ENCODE measurements at places on chromosomes 11 and 22.

- DNase-seq, result no peak
Observed at GRCh38 chr11:108931168-108931567, 266.3 kb downstream of the DDX10 start.

DNA sequence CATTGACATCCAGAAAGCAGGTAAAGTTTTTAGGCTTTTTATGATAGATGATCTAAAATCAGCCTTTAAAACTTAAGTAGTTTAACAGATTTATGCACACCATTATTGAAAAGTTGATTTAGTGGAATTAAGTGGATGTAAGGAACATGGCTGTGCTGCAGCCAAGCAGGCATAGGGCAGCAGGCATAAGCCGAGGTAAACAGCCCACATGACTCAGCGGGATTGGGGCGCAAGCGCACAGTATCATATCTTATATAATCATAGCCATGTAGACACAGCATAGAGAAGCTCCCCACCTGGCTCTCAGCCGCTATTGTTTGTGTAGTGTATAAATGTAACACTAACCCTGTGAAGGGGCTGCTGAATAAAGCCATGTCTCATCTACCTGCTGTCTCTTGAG, 157.5 kb downstream of the WNT11 start:
- DNase-seq, result no peak

- no peak for DNase-seq
Observed at GRCh38 chr22:39873965-39874364, 19.6 kb downstream of the ENTHD1 start.

DNA sequence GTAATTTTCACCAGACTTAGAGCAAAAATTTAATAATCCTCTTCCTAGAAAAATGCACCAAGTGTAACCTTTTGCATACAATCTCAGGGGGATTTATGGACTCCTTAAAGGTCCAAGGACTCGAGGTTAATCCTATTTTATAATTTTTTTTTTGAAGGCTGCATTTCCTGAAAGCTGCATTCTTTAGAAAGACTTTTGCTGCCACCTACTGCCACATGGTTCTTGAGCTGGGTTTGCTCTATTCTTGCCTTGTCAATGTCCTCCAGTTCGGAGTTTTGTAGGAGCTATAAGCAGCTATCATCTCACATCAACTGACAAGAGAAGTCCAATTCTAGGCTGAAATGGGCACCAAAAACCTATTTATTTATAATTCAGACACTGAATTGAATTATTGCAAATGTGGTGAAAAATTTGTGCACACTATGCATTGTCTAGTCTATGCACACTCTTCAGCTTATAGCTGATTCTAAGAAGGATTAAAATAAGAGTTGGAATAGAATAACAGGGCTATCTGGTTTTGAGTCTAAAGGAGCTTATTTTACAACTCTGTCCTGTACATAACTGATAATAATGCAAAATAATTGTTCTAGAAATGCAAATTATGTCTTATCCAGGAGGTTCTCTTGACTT, 31.3 kb downstream of the TRAF6 start:
- no peak for DNase-seq

- no peak for DNase-seq
Observed at GRCh38 chr22:24350627-24351026, 76.8 kb upstream of the ADORA2A start.

DNA sequence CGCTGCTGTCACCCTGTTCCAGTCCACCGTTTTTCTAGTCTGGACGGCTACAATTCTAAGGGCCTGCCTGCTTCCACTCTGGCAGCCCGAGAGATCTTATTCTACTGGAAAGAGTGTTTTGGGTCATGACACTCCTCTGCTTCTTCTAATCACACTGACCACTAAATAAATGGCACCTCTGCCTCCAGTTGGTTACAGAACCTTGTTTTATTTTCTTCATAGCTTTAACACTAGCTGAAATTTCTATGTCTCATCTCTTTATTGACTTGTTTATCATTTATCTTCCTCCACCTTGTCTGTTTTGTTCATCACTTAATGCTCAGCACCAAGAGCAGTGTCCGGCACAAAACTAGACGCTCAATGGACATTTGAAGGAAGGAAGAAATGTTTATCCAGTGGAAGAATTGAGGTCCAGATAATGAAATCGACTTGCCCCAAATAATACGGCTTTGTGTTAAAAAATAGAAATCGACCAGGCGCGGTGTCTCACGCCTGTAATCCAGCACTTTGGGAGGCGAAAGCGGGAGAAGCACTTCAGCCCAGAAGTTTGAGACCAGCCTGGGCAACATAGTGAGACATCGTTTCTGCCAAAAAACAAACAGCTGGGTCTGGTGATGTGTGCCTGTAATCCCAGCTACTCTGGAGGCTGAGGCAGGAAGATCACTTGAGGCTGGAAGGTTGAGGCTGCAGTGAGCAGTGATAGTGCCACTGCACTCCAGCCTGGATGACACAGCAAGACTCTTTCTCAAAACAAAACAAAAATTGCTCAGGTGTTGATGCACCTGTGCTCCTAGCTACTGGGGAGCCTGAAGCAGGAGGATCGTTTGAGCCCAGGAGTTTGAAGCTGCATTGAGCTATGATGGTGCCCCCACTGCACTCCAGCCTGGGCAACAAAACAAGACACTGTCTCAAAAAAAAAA, 693 bp upstream of the PRR14L start:
- DNase-seq, result no peak

- DNase-seq, result no peak
Observed at GRCh38 chr11:2536440-2536989, 91.7 kb downstream of the KCNQ1 start.

GRCh38 chr22:46198274-46198673, 47.9 kb downstream of the PPARA start:
- no peak for DNase-seq

DNA sequence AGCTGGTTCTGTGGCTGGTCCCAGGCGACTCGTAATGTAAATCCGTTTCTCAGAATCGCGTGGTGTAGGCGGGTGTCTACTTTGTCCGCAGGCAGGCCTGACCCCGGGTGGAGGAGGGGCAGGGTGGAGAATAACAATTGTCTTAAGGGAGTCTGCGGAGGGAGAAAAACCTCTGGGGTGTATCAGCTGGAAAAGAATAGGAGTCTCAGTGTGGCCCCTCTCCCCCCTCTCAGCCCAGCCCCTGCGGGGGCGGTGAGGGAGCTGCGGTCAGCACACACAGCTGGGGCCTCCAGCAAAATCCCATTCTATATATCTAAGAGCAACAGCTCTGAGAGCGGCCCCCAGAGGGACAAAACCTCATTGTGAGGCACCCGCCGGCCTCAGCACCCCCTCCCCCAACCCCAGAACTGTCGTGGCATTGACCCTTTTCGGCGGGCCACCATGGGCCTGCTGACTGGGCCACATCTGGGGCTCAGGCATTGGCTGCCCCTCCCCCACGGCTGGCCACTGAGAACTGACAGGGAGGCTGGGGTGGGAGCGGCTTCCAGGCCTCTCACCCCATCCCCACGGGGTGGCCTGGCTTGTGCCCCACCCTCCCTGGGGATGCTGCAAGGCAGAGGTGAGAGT, 2.7 kb upstream of the MYRF start:
- DNase-seq, result no peak

DNA sequence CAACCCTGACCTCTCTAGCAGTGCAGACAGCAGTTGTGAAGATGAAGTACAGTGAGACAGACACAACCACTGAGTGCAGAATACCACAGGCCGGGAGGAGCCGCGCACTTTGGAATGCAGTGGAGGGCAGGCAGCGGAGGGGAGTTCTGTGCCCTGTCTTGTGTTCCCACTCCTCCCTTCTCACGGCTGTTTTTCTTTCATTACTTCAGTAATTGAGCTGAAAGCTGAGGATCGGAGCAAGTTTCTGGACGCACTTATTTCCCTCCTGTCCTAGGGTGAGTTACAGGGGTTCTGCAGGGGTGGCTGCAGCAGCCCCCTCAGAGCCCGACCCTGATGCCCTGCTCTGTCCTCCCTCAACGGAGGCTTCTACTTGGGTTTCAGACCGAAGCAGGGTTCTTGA, 5.6 kb downstream of the CLDN5 start:
- DNase-seq, result no peak

GRCh38 chr11:71452199-71453036, 585 bp upstream of the NADSYN1 start:
- peak; percentile 30 for DNase-seq

- DNase-seq, result no peak
Observed at GRCh38 chr11:95586661-95587060, 202.9 kb downstream of the FAM76B start.

- DNase-seq, result no peak
Observed at GRCh38 chr22:44025171-44026065, 1.3 kb downstream of the PARVB start.

DNA sequence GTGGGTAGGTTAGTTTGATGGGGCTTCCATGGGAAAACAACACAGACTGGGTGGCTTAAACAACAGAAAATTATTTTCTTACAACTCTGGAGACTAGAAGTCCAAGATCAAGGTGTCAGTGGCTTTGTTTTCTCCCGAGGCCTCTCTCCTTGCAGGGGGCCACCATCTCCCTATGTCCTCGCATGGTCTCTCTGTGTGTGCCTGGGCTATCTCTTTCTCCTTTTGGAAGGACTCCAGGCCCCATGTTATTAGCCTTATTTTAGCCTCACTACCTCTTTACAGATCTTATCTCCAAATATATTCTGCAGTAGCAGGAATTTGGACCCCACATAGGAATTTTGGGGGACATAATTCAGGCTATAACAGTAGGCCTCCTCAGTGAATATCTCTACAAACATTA, 372.7 kb upstream of the FAT3 start:
- DNase-seq, result no peak

- DNase-seq, result no peak
Observed at GRCh38 chr22:22815397-22816170, 72.0 kb upstream of the IGLL5 start.

GRCh38 chr11:86196085-86196696, 48.4 kb upstream of the EED start:
- no peak for DNase-seq

- DNase-seq, result no peak
Observed at GRCh38 chr11:24122291-24122690, 374.6 kb upstream of the LUZP2 start.

- DNase-seq, result peak; percentile 42
Observed at GRCh38 chr11:129881570-129882170, 13.7 kb downstream of the NFRKB start.

DNA sequence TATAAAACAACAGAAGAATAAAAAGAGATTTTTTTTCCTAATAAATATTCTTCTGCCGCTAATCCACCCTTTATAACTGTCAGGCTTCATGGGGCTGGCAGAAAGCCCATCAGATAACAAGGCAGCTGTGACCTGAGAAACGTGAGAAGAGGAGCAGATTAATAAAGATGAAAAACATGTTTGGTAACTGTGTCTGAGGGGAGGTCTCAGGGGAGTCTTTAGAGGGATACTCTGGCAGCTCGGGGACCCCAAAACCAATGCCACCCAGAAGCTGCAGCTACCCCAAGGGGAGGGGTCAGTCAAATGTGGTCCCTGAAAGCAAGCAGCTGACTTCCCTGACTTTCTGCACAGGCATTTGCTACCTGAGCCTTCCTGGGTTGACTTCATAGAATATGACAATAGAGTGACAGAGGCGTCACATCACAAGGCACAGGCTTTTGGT, 48.4 kb upstream of the POU2AF1 start:
- no peak for DNase-seq

GRCh38 chr11:9714272-9714940, 50.5 kb downstream of the SWAP70 start:
- no peak for DNase-seq

DNA sequence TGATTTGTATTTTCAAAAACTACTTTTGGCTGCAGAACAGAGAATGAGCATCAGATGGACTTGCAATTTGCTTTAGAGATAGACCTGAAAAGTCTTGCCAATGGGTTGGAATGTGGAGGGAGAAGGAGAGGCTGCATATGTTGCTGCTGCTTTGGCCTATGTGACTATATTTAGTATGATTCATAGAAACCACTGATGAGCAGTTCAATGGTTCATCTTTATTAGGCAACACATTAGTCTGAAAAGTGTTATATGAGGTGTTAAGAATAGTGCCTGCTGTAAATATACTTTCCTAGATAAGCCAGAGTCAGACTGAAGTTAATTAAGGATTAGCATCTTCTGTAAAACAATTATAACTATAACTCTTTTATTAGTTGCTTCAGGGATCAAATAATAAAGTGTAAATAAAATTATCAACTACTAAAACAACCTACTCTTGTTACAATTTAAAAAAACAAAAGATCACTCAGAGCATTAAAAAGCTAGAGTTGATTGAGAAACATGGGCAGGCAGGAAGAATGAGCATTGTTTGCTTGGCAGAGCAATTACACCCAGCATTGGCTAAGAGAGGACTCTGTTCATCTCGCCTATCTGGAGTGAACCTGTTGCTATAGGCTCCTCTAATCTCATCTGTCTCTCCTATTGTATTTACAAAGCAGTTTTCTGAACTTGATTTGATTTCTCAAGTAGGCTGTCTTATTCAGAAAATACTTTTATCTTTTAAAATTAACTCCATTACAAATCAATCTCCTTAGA, 36.3 kb downstream of the HORMAD2 start:
- no peak for DNase-seq

DNA sequence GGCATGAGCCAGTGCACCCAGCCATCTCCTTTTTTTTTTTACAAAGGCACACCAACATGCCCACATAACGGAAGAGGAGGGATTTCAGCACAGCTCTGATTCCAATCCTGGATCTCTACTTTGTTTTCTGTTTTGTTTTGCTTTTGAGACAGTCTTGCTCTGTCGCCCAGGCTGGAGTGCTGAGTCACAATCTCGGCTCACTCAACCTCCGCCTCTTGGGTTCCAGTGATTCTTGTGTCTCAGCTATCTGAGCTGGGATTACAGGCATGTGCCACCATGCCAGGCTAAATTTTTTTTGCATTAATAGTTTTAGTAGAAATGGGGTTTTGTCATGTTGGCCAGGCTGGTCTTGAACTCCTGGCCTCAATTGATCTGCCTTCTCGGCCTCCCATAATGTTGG, 28.1 kb downstream of the VSTM5 start:
- DNase-seq, result no peak

GRCh38 chr22:44213489-44214043, 32.8 kb downstream of the PARVG start:
- DNase-seq, result no peak

DNA sequence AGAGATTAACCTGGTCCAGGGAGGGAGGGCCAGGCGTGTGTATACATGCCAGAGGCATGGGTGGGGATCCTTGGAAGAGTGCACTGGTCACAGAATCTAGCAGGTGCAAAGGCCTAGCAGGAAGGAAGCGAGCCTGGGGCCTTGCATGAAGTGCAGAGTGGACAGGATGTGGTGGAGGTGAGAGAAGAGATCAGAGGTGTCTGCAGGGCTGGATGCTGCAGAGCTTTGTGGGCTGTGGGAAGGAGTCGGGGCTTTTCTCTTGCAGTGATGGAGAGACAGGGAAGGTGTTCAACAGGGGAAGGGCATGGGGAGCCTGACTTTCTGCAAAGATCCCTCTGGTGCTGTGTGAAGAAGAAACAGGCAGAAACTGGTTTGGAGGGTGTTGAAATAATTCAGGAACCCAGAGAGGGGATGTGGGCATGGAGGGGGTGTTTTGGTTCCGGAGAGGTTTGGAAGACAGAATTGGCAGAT, 2.5 kb upstream of the TPST2 start:
- DNase-seq, result no peak

GRCh38 chr11:124793466-124794278, 6.5 kb downstream of the MSANTD2 start:
- DNase-seq, result no peak

- no peak for DNase-seq
Observed at GRCh38 chr11:109275931-109276330, 146.1 kb upstream of the C11orf87 start.

- no peak for DNase-seq
Observed at GRCh38 chr11:68273026-68273738, 1.4 kb upstream of the C11orf24 start.
